Renal cortical epithelial cell (primary cell): ENCODE measurements at places on chromosomes 6 and 20. TPM values are rescaled to one million over a fixed set of nuclear protein-coding genes. Genes with fewer than 3 reads are reported as not detected.

Gene MYCT1
- 0.15 and 0.52 TPM in 2 replicates for total RNA-seq

Gene ENPP3
- 0.65 TPM in 1 of 2 replicates, not detected in the other for total RNA-seq

Gene TP53TG5
- total RNA-seq = not detected in 2 replicates

Gene BMP7
- 0.10 TPM in 1 of 2 replicates, not detected in the other for total RNA-seq

Gene CGA
- total RNA-seq = not detected in 2 replicates

Gene CALHM6
- 1.6 and 3.1 TPM in 2 replicates for total RNA-seq

Gene SLC17A1
- total RNA-seq = 7.6 and 18.4 TPM in 2 replicates

DNA sequence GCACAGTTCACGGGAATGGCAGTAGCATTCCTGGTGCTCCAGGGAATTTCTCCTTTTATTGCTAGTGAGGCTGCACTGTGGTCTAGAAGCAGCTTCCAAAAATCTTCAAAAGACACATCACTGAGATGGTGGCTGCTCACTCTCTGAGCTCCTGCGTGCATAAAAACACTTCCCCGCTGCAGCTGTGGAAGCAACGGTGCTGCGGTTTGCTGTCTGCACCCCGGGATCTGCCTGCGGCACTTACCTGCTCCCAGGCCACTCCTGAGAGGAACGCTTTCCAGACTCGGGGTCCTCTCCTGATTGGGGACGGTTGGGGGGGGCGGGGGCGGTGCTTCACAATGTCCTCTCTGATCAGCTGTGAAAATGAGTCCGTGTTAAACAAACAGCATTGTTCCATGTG lies 77.9 kb downstream of the TMEM242 start:
- DNase-seq = no peak

DNA sequence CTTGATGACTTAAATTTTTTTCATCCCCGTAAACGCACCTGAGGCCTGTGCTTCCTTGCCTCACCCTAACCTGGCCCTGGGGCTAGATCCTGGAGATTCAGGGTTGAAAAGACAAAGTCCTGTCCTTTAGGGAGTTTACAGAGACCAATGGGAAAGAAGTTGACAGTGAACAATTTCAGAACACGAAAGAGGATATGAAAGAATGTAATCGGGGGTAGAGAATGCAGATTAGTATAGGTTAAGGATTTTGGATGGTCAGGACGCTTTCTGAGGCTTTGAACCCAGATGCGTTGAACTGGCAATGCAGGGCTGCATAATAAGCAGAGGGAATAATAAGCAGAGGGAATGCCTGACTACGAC lies 1.7 kb upstream of the FBXO5 start:
- no peak for DNase-seq

GRCh38 chr6:32198345-32198696 lies 5.9 kb upstream of the GPSM3 start:
- no peak for DNase-seq

GRCh38 chr20:32482442-32483261 lies 102.5 kb downstream of the NOL4L start:
- no peak for DNase-seq

GRCh38 chr6:98949589-98949988 lies 1.8 kb upstream of the FBXL4 start:
- no peak for DNase-seq

GRCh38 chr6:80463197-80463596 lies 356.7 kb downstream of the BCKDHB start:
- DNase-seq = no peak

DNA sequence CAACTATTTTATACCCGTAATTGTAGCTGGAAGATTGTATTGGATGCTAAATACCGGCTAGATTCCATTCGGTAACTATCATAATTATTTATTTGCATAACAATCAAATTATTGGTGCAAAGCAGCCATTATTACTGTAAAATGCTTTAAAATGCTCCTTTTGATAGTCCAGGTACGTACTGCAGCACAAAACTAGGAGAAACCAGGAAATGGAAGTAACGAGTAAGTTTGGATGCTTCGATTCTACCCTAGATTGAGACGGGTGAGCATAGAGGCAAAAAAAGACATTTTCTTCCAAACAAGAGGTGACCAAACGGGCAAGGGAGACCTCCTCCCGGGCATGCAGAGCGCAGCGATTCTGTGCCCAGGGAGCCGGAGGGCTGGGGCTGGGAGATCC lies 469 bp upstream of the XRN2 start:
- no peak for DNase-seq

DNA sequence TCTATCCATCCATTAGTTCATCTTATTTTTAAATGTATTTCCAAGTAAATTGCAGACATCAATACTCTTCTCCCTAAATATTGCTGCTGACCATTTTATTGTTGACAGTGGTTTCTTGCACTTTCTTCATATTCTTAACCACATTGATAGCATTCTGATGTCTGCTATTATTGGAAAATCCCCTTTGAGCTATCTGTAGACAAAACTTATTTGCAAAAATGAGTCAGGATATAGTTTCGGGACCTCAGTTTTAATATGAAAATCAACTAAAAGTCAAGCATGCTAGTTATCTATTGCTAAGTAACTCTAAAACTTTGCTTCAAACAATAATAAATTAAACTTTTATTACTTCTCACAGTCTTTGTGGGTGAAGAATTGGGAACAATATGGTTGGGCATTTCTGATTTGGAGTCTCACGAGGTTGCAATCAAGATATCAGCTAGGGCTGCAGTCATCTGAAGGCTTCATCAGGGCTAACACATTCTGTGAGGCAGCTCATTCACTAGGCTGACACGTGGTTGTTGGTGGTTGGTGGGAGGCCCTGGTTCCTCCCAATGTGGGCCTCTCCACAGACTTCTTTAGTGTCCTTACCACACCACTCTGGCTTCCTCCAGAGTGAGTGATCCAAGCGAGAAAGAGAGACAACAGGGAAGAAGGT lies 32.7 kb downstream of the CD109 start:
- no peak for DNase-seq

GRCh38 chr6:109531446-109531845 lies 48.4 kb upstream of the ZBTB24 start:
- no peak for DNase-seq

GRCh38 chr6:25279748-25280343 lies 672 bp downstream of the CARMIL1 start:
- no peak for DNase-seq

DNA sequence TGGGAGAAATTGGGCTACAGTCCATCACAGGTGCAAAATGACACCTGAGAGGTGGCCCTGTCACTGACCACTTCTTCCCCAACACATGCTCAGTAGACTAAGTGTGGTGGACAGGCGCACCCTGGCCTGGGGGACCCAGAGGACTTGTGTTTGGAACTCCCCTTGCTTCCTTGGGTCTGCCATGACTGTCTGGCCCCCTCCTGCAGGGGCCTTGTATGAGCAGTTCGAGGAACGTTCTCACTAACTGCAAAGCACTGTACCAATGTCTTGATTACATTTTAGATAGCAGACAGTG lies 4.0 kb upstream of the PCK1 start:
- DNase-seq = no peak

- no peak for DNase-seq
These were observed 16.4 kb downstream of the ABT1 start for GRCh38 chr6:26613201-26613600.

- DNase-seq = no peak
These were observed 18.3 kb downstream of the DDX27 start for GRCh38 chr20:49237531-49237930.

DNA sequence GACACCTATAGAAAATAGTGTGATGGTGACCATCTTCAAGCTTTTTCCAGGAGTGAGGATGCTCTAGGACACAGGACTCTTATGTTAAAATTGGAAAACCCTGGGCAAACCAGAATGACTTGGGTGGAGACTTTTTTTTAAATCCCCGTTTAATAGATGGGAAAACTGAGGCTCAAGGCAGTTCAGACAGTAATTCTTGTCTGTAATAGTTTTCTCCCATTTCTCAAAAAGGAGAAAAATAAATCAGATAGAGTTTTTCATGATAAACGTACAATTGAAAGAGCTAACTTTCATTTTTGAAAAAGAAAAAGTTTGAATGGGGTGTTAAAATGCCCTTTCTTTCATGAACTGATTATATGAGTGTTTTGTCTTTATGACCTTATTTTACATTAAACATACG lies 6.8 kb downstream of the BCAS1 start:
- DNase-seq = no peak

DNA sequence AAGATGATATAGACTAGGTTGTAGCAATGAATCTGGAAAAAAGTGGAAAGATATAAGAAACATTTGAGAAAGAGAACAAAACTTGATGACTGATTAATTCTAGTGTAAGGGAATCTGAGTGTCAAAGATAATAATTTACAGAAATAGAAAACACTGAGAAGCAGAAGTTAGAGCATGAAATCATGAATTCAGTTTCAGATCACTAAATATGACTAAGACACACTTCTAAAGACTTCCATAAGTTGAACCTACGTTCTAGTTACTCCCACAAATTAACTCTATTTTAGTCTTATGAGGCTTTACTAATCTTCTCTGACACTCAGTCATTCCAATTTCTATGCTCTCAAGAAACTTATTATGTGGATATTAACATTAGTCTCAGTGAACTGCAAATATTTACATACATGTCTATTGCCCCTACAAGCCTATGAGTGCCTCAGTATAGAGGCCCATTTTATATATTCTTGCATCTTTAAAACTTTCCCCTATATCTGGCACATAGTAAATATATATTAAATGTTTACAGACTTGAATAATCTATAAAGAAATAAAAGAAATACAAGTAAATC lies 30.4 kb downstream of the IBTK start:
- peak; percentile 42 for DNase-seq

- DNase-seq = peak; percentile 31
These were observed 6.5 kb upstream of the TMEM242 start for GRCh38 chr6:157329829-157330228.

DNA sequence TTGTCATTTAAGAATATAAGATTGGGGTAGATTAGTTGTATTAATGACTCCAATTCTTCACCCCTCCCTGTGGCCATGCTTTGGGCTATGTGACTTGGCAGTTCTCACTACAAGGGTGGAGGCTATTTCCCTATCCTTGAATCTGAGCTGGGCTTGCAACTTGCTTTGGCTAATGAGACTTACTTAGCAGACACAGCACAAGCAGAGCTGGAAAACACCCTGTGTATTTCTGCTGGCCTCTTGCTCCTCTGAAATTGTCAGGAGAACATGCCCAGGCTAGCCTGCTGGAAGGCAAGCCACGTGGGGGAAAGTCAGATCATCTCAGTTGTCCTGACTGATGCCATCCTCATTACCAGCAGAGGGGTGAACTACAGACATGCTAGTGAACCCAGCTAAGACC lies 126.5 kb upstream of the HDGFL1 start:
- no peak for DNase-seq

DNA sequence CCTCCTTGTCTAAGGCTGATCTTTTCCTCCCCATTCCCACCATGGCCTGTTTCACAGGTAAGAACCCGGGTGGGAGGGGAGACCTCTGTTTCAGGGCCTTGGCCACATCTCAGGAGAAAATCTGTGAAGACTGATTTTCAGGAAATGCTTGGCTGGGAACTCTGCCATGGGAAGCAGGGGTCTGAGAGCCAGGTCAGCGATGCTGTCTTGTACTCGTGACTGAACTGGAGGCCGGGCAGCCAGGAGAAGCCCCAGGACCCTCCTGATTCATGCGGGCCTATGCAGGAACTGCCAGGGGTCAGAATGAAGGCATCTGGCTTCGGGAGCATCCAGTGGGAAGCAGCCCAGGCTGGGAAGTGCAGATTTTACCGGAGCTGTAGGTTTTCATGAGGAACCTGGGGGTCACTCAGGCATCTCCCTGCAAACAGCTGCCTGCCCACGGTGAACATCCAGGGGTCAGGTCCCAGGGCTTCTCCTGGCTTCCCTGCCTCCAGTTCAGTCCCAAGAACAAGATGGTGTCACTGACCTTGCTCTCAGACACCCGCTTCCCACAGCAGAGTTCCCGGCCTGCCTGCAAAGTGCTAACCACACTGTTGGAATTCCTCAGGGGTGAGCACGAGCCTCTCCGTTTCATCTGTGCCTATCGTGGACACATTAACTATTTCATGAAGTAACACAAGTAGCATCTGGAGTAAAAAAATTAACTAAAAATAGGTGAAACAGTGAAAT lies 90.2 kb upstream of the SULF2 start:
- peak; percentile 38 for DNase-seq

DNA sequence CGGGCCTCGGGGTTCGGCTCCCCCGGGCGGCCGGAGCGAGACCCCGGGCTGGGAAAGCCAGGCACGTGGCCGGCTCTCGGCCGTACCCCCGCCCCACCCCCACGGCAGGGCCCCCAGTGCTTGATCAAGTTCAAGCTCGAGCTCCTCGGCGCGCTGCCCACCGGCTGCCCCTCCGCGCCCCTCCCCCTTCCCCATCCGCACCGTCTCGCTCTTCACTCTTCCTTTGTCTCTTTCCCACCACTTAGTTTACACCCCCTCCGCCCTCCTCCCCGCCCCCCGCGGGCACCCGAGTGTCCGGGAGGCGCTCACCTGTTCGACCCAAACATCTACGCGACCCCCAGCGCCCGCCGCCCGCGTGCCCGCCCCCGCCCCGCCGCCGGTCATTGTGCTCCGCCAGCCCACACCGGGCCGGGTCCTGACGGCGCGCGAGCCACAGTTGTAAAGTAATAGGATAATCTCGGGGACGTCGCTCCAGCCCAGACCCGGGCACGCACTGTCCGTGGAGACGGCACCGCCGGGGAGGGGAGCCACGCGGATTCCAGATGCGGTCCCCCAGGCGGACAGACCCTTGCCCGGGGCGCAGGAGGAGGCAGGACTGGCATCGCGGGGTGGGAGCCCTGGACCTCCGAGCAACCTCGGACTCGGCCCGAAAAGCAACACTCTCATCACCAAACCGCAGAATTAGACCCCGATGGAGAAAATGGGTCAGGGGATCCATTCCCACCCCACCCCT lies 100.7 kb downstream of the NOL4L start:
- no peak for DNase-seq

DNA sequence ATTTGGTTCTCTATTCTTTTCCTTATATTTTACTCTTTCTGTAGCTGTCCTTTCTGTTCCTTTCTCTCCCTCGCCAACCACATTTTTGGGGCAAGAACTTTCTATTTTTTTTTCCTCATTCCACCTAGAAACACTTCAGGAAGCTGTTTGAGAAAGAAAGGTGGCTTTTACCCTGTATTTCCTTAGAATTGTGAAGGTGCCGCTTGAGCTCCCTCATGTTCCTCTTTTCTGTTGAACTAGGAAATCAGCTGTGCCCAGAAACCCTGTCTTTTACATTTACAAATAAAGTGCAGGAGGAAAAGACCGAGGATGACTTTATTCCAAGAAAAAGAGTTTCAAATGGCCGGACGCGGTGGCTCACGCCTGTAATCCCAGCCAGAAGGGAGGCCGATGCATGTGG lies 38.2 kb downstream of the OR2B2 start:
- DNase-seq = no peak

DNA sequence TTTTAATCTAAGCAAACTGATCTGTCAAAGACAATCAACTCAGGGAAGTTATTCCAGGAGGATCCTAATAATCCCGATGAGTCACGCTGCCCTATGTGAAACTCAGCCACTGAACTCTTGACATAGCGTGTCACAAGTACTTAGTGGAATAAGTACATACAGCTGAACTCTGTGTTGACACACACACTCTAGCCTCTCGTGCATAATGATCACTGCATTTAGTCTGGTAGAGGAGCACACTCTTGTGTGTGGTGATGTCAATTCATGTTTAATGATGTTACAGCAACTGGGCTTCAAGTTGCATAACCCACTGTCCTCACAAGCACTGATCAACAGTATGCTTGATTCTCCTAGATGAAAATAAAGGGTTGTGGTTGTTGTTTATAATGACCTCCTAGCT lies 148.3 kb downstream of the HACE1 start:
- DNase-seq = peak; percentile 91
